DMS 273 treated with DMSO at 0.1 percent for 48 hours (cell line): ENCODE measurements at places on chromosomes 16 and 17.

DNA sequence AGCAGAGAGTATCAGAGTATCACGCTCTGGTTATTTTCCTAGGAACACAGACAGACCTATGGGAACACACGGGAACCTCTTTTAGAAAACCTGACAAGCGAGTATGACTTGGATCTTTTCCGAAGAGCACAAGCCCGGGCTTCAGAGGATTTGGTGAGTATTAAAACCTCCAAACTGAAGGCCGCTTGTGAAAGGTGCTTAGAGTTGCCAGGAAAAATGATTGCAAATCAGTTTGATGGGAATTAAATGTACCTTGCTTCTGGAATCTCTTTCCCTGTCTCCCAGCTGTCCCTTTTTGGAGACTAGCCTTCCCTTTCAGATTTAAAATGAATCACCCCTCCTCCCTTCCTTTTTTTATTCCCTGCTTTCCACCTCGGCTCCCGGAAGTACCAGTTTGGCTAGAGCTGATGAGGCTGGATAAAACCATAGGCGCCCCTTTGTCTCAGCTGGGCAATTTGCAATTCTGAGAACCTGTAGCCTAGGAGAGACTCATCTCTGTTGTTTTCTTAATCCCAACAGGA lies 27.3 kb downstream of the KAT7 start:
- no peak for DNase-seq

DNA sequence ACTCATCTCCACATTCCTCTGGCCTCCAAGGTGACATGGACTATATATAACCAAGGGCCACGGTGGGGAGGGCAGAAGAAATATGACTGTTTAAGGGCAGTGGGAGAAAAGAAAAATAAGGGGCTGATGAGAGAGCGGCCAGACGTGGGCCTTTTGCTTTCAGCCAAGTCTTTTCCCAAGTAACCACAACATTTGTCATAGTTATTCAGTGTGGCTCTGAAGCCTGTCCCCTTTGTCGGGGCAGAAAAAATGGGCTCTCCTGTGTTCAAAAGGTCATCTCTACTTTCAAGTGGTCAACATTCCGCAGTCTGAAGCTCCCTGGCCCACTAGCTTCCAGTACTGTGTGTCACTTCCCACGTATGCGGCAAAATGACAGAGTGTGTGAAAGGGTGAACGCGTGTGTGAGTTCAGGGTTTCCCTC lies 245.4 kb downstream of the NTN1 start:
- DNase-seq: no peak

- no peak for DNase-seq
Measured at GRCh38 chr16:88903267-88903666, 36.8 kb upstream of the PABPN1L start.

DNA sequence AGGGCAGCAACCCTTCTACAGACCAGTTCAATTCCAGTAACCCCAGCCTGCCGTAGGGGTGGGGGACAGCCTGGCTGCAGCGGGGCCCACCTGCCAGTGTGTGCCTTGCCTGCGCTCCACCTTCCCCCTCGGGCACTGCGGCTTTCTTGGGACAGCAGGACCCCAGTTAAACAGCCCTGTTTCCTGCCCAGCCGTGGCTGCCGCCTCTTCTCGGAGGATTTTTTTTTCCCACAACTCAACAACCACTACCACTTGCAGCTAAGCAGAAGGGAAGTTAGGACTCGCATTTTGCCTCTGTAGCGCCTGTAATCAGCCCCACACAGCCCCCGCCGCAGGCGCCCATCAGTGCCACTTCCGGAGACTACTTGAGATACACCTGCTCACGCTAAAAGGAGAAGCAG lies 76.1 kb downstream of the RAI1 start:
- DNase-seq: no peak

GRCh38 chr17:48588528-48588927 lies 1.5 kb downstream of the HOXB3 start:
- no peak for DNase-seq

DNA sequence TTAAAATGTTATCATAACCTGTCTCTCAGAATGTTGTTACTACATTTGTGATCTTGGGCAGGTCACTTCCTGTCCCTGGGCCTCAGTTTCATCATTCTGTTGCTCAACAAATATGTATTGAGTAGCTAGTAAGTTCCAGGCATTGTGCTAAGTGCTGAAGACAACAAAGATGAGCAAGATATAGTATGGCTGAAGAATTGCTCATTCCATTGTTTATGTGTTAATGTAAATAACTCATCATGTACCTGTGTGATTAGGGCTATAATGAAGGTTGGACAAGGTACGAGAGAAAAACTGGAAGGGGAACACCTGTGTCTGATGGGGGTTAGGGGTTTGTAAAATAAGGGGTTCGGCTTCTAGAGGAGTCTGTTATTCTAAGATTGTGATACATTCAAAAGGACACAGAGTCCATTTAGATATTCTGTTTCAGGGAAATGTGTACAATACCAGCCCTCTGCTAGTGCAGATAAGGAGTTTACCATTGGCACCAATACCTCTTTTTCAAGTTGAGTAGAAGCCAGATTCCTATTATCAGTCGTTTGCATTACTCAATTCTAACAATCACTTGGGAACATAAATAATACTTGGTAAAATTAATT lies 20.0 kb downstream of the TUBG1 start:
- no peak for DNase-seq

GRCh38 chr16:88941913-88942909 lies 34.8 kb downstream of the CBFA2T3 start:
- no peak for DNase-seq

DNA sequence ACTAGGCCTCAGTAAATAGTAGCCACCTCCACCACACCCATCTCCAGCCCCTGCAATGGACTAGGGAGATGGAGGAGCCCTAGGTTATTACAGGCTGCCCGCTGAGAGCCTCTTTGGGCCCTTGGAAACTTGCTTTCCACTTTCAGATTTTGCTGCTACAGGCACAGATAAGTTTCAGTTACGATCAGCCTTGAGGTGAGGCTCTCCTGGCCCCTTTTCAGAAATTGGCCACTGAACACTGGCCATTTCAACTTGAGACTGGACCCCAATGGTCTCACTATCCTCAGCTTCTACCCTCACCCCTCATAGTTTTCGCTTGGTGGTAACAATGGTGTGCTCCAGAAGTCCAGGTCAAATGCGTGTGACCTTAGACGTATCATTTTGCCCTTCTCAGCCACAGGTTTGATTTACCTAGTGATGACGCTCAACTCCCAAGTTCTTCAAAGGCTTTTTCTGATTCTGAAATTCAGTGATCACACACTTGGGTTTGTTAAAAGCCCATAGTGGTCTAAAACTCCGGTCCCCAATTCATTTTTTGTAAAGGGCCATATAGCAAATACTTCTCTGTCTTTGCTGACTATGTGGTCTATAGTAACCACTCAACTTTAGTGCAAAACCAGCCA lies 1.0 kb downstream of the PMM2 start:
- no peak for DNase-seq

GRCh38 chr17:33435721-33436301 lies 142.7 kb upstream of the ASIC2 start:
- no peak for DNase-seq

DNA sequence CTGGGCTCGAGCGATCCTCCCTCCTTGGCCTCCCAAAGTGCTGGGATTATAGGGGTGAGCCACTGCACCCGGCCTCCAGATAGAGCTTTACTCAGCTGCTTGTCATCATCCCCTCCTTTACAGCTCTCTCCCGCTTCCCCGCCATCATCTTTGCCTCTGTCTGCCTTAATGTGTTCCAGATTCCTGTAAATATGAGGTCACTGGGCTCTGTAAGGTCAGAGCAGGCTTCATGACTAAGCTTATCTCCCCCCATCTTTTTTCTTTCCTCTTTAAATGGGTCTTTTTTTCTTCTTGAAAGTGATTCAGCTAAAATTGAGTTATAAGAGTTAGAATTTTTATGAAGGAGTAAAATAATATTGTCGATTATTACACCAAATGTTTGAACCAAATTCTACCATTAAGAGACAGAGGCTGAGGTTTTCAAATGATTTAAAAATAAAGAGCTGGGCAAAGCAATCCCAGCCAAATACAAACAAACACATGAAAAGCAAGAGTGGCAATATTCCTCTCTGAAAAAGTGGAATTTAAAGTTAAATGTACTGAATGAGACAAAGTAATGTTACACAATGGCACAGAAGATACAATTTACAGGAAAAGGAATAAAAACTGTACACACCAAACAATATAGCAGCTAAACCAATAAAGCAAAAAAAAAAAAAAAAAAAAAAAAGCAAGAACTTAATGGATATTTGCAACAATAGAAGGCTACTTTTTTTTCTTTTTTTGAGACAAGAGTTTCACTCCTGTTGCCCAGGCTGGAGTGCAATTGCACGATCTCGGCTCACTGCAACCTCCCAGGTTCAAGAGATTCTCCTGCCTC lies 62.1 kb downstream of the CRISPLD2 start:
- DNase-seq: no peak

GRCh38 chr17:62897706-62898105 lies 68.3 kb upstream of the TANC2 start:
- no peak for DNase-seq

DNA sequence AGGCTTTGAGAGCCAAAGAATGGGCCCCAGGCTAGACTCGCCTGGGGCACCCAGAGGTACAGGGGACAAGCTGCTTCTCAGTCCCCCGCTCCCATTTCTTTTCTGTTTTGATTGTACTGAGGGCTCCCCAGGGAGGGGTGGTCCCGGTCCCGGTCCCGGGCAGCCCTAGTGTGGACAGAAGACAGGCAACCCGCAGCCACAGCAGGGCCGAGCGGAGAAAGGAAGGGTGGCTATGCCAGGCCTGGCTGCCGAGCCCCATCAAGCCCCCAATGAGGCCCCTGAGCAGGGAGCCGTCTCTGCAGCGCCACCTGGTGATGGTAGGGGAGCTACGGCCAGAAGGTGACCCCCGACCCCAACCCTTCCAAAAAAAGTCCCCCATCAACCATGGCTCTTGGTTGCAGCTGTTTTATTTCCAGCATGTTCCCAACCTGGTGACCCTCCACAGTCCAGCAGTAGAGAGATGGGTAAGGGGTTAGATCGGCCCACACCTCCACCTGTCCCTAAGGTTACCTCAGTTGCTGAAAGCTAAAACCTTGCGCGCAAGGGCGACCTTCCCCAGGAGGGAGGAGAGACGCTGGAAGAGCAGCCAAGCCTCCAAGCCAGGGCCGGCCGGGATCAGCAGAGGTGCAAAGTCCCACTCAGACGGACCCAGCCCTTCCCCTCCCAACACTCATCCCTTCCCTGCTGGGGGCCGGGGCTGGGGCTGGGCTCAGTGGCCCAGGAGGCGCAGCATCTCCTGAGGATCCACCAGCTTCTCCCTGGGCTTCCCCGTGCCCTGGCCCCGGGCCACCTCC lies 2.6 kb upstream of the GRIN2C start:
- no peak for DNase-seq

GRCh38 chr17:17519886-17520285 lies 23.7 kb upstream of the RASD1 start:
- no peak for DNase-seq

DNA sequence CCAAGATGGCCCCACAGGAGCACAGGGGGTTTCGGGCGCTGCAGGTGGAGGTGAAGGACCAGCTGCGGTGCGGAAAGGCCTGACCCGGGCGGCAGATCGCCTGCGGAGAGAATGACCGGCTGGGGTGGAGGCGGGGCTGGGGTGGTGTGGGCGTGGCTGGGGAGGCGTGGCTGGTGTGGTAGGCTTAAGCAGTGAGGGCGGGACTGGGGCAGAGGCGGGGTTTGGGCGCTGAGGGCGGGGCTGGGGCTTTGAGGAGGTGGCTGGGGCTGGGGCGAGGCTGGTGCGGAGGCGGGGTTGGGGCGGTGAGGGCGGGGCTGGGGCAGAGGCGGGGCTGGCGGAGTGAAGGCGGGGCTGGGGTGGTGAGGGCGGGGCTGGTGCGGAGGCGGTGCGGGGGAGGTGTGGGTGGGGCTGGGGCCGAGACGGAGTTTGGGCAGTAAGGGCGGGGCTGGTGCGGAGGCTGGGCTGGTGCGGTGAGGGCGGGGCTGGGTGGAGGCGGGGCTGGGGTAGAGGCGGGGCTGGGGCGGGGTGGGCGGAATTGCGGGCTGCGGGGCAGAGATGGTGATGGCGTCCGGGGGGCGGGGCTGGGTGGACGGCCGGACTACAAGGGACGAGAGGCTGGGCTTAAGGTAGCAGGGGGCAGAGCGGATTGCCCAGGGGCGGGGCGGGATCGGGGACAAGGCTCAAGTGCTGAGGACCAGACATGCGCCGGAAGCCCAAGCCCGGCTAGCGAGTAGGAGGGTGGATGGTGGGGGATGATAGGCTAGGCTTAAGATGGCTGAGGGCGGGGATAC lies 9.9 kb upstream of the GSDMA start:
- DNase-seq: peak; percentile 82

- DNase-seq: peak; percentile 71
Measured at GRCh38 chr16:67246081-67246755, 1.1 kb downstream of the FHOD1 start.

GRCh38 chr17:52134641-52135040 lies 23.9 kb downstream of the CA10 start:
- no peak for DNase-seq

- DNase-seq: no peak
Measured at GRCh38 chr16:84955427-84955826, 55.9 kb downstream of the ZDHHC7 start.

DNA sequence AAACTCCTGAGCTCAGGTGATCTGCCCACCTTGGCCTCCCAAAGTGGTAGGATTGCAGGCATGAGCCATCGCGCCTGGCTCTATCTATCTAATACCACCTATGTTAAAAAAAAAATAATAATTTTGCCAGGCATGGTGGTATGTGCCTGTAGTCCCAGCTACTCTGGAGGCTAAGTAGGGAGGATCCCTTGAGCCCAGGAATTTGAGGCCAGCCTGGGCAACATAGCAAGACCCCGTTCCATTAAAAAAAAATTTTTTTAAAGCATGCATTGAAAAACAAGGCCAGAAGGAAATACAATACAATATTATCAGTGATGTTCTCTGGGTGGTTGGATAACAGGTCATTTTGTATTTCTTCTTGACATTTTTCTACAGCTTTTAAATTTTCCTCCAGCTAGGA lies 45.2 kb upstream of the HELZ start:
- DNase-seq: no peak

GRCh38 chr17:10072556-10073425 lies 125.6 kb downstream of the GAS7 start:
- DNase-seq: no peak

DNA sequence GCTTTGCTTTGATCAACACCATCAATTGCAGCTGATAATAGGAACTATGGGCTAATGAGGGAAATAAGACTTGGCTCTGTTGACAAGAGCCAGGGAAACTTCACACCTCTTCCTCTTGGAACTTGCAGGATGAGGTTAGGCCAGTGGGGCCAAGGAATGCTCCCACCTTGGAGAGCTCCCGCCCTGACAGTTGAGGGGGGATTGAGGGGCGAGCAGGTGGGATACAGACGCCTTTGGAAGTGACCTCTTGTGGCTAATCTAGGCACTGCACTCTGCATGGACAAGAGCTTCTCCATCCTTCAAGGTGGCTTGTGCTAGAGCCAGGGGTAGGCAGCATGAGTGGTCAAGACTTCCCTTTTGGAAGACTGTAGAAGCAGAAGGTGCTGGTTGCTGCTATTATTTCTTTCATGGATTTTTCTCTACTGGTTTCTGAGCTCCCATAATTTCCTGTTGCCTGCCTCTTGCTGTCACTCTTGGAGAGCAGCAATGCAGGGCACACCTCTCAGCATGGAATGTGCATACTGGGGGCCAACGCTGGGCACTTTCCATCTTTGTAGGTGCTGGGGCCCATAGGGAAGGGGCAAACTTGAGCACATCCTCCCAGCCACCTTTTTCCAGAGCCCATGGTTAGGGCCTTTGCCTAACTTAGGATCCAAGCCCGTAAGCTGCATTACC lies 2.3 kb upstream of the PHF12 start:
- DNase-seq: peak; percentile 19
